Activated naive CD4-positive, alpha-beta T cell treated with anti-CD3 and anti-CD28 coated beads, Interleukin-2, amount 10 ng/mL, durations not matched to agents 7 days and 5 days (primary cell): ENCODE measurements at places on chromosomes 7 and 10.

GRCh38 chr7:157021871-157022680 is 11.6 kb upstream of the MNX1 start:
- DNase-seq, result no peak

DNA sequence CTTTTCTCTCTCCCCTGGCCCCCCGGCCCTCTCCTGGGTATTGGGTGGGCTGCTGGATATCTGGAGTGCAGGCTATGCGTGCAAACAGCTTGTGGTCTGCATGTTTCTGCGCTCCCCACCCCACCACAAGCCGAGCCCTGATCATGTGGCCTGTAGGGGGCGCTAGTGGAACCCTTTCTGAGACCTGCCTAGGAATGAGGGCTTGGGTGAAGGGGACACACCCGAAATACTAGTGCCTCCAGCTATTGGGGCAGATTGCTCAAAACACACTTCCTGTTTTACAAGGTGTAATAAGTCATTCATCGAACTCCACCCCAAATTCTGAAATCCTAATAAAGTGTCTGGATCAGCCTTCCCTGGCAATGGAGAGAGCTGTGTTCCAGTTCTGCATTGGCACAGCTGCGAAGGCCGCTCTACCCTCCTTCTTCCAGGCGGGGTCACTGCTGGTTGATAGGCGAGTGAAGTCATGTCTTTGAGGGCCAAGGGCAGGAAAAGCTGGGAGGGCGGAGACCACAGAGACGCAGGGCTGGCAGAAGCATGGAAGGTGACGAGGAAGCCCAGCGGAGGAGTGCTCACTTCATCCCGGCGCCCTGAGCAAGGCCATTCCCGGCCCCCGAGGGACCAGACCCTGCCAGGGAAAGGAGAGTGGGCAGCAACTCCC is 19.8 kb upstream of the PRRT4 start:
- DNase-seq, result peak; percentile 54

DNA sequence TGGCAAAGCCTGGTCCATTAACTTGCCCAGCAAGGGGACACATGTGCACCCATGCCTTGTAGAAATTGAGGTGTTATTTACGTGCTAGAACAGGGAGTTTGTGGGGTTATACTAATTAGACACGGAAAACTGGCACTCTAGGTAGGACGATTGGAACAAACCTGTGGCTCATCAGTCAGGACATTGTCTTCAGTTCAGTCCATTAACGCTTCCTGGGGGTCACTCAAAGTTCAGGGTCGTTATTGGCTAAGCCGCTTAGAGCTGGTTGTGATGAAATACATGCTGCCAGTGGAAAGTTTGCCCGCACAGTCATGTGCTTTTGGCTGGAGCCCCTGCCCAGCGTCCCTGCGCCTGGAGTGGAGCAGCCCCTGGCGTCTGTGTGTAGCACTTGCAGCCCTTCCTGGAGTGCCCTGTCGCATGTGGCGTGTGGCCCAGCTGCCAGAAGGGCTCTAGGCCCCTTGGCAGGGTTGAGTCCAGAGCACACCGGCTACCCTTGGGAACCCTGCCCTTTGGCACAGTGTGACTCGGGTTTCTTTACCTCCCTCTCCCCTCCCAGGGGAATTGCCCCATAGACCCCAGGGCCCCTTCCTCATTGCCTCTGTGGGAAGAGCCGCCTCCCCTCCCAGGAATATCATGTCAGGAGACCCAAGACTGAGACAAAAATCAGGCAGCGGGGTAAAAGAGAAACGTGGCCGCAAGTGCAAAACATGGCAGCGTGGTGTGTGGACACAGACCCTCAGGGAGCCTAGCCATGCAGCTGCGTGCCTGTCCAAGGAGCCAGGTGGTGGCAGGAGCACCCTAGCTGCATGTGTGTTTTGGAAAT is 9.8 kb downstream of the ZNF775 start:
- no peak for DNase-seq

- no peak for DNase-seq
These were observed 194.9 kb downstream of the GPAM start for GRCh38 chr10:111988646-111989045.

- peak; percentile 49 for DNase-seq
These were observed 10.5 kb upstream of the TRIM24 start for GRCh38 chr7:138449580-138449979.

DNA sequence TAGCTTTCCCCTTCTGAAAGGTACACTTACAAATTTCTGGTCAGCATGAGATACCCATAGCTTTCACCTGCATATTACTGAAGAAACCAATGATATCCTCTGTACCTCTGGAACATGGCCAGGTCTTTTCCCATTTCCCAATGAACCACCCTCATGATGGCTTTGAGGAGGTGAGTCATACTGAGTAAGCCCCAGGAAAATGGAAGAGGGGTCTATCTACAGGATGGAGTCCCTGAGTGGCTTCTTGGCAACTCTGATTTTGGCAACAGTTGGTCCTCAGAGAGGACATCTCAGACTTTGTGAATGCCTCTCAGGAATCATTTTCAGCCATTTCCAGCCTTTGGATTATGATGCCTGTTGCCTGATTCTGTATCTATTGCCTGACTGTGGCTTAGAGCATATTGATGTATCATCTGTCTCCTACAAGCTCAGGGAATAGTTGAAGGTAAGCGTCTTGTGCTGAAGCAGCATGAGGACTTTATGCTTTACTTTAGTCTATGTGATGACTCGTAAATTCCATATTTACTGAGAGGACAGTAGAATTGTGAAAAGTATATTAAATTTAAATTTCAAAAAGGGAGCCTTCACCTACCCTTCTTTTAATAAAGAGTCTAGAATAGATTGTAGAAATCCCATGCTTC is 84.7 kb upstream of the DKK1 start:
- DNase-seq, result no peak

- DNase-seq, result peak; percentile 56
These were observed 130.7 kb downstream of the ADRA2A start for GRCh38 chr10:111207500-111207899.

GRCh38 chr7:32066441-32066840 is 3.8 kb downstream of the PDE1C start:
- DNase-seq, result no peak

DNA sequence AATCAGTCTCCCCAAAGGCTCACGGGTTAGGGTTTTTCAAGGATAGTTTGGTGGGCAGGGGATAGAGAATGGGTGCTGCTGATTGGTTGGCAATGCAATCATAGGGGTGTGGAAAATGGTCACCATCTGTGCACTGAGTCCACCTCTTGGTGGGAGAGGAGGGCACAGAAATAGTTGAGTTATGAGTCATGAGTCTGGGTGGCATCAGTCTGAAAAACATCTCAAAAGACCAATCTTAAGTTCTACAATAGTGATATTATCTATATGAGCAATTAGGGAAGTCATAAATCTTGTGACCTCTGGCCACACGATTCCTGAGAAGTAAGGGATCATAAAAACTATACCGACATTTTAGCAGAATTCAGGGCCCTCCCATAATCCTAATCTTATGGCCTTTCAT is 62.7 kb downstream of the LGI1 start:
- no peak for DNase-seq
